ENCODE measurements at places on chromosomes 7 and 10.

DNA sequence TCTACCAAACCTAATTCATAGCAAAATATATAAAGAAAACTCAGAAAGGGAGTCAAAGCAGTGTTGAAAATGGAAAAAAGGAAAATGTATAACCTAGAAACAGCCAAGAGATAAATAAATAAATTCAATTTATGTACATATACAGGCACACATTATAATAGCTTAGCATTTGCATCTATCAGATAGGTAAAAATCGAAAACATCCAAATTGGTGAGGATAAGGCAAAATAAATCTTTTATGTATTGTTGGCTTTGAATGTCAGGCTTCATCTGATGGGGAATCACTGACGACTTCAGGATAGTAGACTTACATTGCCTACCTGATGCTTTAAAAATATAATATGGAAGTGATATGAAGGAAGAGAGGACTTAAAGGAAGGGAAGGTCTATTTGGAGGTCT, 20.6 kb upstream of the CHRM2 start:
- no peak for DNase-seq

GRCh38 chr7:111827863-111828504, 265.7 kb upstream of the IMMP2L start:
- no peak for DNase-seq

DNA sequence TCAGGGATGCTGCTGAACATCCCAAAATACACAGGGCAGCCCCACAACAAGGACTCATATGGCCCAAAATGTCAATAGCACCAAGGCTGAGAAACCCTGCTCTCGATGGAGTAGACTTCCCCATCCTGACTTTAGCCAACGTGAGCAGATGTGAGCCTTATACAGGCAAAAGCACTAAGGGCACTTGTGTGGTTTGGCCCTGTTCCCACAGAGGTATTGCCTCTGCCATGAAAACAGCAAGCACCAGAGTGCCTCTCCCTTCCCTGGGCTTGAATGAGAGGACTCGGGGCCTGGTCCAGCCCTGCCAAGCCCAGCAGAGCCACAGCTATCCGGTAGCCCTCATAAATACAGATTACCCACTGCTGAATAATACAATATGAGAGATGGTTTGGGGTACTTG, 47.5 kb downstream of the ACSM6 start:
- no peak for DNase-seq

- DNase-seq: no peak
Measured at GRCh38 chr10:65358565-65358964, 1567.3 kb upstream of the LRRTM3 start.

- no peak for DNase-seq
Measured at GRCh38 chr7:115634633-115635032, 395.9 kb downstream of the TFEC start.

GRCh38 chr10:48444861-48445841, 138.7 kb downstream of the MAPK8 start:
- DNase-seq: no peak

DNA sequence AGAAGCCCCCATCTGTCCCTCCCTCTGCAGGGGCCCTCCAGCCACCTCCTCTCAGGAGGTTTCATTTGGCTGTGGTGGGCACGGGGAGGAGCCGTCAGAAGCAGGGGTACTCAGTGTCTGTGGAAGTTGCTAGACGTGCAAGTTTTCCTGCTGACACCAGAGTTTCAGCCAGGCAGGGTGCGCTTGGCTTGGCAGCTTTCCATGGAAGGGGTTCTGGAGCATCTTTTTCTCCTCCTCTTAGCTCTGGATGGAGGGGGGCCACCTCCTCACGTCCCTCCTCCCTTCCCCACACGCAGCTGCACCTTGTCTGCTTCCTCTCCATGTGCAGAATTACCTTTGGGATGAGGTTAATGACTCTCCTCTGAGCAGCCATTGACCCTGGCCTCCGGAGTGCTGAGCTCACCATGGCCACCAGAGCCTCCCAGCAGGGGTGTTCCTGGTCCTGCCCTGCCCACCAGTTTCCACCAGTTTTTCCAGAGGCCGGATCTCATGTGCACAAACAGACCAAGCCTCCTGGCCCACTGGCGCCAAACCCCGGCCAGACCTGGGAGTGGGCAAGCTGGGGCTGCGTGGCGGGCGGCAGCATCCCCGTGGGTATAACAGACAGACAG, 579.8 kb upstream of the FOXK1 start:
- no peak for DNase-seq

DNA sequence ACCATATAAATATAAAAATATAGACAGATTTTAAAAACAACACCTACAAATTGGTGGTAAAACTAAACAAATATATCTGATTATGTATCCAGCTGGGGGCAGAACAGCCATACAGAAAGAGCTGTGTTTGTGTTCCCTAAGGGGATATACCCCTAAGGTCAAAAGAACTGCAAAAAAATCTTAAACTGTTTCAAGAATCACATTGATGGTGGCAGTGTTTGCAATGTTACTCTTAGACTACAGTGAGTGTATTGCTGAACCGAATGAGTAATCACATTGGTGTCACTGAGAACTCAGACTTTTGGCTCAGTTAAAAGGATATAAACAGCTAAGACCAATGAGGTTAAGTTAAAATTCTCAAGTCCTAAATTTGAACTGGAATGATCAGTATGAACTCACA, 27.1 kb upstream of the PTPRN2 start:
- DNase-seq: peak; percentile 12

- no peak for DNase-seq
Measured at GRCh38 chr7:17097668-17098297, 200.7 kb upstream of the AHR start.

- no peak for DNase-seq
Measured at GRCh38 chr10:100356067-100357017, 9.3 kb downstream of the SCD start.

GRCh38 chr10:45001381-45002148, 842 bp downstream of the ZNF22 start:
- DNase-seq: no peak

- DNase-seq: peak; percentile 10
Measured at GRCh38 chr10:19629567-19629966, 186.7 kb upstream of the PLXDC2 start.

- peak; percentile 90 for DNase-seq
Measured at GRCh38 chr10:30098629-30099028, 39.2 kb upstream of the JCAD start.

DNA sequence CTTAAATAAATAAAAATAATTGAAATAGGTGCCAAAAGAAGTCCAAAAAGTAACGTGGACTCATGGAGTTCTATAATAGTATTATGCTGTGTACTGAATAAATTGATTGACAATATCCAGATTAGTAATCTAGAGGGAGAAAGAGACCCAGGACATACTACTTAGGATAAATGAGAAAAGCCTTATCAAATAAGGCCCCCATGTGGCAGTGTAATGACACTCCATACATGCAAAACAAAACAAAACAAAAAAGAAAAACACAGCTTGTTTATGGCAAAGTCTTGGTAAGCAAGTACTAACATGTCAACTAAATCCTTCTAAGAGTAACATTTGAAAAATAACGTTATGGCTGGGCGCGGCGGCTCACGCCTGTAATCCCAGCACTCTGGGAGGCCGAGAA, 3.6 kb upstream of the RUNDC3B start:
- DNase-seq: no peak

- no peak for DNase-seq
Measured at GRCh38 chr10:84493361-84493760, 165.0 kb downstream of the CCSER2 start.

DNA sequence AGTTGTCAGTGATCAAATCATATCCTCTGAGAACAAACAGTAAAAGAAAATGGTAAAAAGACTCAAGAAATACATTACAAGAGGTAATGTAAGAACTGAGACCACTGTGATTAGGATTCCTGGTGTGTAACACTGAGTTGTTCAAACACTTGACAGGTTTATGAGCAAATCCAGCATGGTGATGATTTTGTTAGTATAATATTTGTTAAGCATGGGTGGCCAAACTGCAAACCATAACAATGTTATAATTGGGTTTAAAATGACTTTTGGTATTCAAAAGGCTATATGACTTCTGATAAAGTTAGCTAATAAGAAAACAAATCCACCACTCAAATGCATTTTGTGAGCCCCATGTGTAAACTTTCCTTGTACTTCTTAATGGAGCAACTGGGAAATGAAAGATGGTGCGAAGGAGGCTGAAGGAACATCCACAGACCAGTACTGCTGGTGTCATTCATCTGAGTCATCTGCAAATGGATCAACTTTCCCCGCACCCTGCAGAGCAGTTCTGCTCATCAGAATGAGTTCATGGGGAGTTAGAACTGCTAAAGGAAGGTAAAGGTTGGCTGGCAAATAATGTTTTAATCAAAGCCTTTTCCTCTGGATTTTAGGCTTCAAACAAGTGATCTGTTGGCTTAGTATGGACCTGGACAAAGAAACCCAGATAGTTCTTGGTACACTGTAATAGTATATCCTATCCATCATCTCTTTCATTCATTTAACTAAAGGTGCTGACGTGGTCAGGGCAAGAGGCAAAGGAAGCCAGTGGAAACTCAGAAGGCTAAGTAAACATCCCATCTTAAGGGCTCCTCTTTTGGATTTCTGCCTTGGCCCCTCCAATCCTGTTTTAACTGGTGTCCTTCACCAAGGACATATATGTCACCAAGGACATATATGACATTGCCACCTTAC, 45.0 kb downstream of the AFAP1L2 start:
- no peak for DNase-seq

DNA sequence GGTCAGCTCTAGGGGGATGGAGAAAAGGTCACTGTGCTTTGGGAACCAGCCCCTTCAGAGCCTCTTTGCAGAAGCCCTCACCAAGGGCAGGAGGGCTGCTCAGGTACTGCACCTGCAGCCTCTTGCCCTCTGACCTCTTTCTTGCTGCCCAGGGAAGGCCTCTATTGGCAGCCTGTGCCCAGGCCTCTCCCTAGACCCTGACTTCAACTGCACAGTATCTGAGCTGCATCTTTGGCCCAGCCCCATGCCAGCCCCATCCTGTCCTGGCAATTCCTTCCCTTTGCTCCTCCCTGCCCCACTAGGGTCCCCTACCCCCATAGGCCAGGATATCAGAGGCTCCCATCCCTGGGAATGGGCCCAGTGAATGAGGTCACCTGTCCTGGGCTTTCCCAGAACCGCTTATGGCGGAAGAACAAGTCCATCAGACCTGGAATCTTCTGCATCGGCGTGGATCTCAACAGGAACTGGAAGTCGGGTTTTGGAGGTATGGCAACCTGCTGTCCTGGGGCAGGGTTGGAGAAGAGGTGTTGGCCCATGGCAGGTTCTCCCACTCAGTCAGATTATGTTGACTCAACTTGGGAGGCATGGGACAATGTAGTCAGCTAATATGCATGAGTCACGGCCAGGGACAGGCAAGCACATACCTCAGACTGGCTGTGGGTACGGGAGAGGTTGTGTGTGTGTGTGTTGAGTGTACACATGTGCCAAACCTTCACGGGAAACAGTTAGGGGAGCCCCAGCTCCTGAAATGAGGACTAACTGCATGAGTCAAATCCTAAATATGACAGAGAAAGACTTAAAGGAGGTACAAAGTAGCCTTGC, 17.1 kb upstream of the CPA1 start:
- DNase-seq: peak; percentile 82

- no peak for DNase-seq
Measured at GRCh38 chr7:128166603-128167041, 74.5 kb upstream of the LEP start.

GRCh38 chr10:90407131-90407530, 450.7 kb downstream of the HTR7 start:
- no peak for DNase-seq

DNA sequence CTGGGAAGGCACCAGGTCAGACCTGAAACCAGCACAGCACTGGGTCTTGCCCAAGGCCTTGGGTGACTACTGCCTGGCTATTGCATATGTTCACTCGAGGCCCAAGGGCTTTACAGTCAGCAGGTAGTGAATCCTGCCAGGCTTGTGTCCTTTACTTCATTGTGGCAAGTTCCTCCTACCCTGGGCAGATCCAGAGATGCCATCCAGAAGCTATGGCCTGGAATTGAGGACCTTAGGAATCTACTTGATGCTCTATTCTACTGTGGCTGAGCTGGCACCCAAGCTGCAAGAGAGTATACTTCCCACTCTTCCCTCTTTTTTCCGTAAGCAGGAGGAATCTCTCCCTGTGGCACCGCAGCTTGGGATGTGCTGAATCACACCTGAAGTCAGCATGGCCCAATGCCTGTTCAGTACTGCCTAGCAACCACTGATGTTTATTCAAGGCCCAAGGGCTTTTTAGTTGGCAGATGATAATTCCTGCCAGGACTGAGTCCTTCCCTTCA, 246.7 kb upstream of the CTBP2 start:
- DNase-seq: no peak

DNA sequence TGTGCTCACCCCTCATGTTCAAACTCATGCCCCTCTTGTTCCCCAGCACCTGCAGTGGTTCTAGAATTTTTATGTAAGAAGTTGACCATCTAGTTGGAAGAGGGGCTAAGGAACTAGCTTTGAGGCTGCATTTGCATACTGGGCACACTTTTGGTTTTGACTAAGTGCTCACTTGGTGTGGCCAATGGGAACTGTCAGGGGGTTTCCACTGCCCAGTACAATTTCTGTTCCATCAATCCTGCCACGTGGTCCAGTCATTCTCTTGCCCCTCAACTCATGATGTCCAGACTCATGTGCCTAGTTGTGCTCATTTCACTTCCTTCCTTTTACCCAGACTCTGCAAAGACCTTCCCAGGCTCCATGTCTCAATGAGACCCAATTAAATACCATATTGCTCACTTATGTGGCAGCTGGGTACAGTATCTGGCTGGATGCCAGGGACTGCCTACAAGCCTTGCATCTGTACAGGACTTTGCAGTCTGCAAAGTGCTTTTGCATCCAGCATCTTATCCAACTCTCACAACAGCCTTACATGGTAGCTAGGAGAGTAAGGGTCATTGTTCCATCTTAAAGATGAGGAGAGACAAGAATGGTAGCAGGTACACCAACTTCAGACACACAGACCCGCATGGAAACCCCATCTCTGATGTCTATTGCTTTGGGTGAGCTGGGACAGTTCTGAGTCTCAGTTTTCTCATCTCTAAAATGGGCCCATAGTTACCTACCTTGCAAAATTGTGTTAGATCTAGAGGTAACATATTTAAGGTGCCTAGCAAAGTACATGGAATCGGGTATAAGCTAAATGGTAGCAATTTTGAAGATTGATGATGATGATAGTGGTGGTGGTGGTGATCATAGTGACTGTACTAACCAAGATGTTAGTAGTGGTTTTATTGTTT, 30.1 kb upstream of the KCNMA1 start:
- no peak for DNase-seq

GRCh38 chr7:142759433-142759832, 10.2 kb downstream of the PRSS1 start:
- no peak for DNase-seq

DNA sequence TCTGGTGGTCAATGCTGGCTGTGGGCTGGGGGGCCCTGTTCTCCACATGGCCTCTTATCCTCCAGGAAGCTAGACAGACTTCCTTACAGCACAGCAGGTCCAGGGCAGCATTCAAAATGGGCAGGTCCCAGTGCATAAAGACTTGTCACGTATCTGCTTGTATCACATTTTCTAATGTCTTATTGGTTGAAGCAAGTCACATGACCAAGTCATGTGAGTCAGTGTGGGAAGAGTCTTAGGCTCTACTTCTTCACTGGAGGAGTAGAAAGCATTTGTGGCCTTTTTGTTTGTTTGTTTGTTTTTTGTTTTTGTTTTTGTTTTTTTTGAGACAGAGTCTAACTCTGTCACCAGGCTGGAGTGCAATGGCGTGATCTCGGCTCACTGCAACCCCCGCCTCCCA, 104.7 kb downstream of the COL13A1 start:
- DNase-seq: no peak

- DNase-seq: no peak
Measured at GRCh38 chr10:111106081-111106480, 29.3 kb downstream of the ADRA2A start.

GRCh38 chr10:124600051-124600880, 138.6 kb downstream of the LHPP start:
- DNase-seq: no peak

Measured in fibroblast of skin of left biceps (primary cell).